Bladder microvascular endothelial cell (primary cell): ENCODE measurements at places on chromosomes 6 and 20. TPM values are rescaled to one million over a fixed set of nuclear protein-coding genes. Genes with fewer than 3 reads are reported as not detected.

DSP gene
- 3.9 and 59.2 TPM in 2 replicates for total RNA-seq

ARMC12 gene
- 0.50 TPM in 1 of 2 replicates, not detected in the other for total RNA-seq

COL21A1 gene
- 0.06 and 0.16 TPM in 2 replicates for total RNA-seq

HLA-DPB1 gene
- total RNA-seq, result 18.9 and 33.0 TPM in 2 replicates

GGT7 gene
- 0.97 and 8.7 TPM in 2 replicates for total RNA-seq

TXLNB gene
- total RNA-seq, result 1.1 and 1.2 TPM in 2 replicates
